ENCODE measurements at places on chromosomes 1 and 21.

DNA sequence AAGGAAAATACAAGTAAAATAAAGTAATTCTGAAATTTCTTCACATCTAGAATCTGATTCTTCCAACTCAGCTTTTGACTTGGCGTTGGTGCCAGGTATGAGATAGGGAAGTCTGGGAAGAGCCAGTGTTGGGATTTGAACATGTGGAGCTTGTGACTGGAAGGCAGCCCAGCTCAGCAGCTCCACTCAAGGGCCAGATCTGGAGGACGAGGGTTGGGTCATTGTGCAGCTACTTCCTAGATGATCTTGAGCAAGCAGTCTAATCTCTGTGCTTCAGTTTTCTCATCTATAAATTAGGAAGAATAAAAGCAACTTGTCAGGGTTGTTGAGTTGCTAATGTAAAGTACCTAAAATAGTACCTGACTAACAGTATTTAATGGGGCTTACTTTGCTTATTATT is 5.0 kb downstream of the ADARB1 start:
- no peak for DNase-seq

DNA sequence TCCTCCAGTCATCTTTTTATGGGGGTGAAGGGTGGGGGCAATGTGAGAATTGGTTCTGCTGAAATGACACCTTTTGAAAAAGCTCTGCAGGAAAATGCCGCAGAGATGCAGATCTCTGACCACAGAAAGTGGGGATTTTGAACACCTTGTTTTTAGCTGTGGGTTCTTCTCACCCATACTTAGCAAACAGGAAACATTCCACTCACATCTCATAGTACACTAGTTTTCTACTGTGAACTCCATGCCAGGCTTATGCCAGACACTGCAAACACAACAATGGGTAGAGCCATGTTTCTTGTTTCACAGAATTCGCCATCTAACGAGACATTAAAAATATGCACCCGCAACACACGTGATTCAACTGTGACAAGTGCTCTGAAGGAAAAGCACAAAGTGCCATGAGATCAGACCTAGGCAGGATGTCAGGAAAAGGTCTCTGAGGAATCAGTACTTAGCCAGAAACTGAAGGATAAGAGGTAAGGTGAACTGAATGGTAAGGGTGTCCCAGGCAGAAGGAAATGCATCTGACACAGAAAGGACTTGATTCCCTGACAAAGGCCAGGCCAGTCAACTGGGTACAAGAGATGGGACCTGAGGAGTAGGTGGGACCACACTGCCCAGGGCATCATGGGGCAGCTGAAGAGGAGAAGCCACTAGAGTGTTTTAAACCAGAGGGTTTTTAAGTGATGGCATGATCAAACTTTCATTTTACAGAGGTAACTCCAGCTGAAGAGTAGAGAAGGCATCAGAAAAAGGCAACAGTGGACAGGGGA is 83.8 kb upstream of the JAK1 start:
- DNase-seq, result no peak

- DNase-seq, result no peak
These were observed 165.8 kb downstream of the GIPC2 start for GRCh38 chr1:78211483-78212092.

DNA sequence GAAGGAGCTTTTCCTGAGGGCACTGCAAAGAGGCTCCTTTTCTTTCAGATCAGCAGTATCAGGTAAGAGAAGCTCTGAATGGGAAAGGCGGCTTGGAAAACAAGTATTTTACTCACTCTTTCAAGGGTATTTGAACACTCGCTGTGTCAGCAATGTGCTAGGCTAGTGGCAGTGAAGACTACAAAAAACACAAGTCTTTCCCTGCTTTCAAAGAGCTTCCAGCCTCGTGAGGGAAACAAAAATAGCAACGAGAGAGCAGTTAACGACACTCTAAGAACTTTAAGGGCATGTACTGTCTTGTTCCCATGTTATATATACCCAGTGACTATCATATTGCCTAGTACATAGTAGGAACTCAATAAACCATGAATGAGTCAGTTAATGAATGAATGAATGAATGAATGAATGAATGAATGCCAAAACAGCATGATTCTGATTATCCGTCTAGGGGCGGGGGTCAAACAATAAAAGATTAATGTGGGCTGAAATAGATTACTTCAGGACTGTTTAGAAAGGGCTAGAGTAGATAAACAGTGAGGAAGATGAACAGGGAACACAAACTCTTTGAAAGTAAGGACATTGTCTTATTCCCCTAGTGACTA is 14.2 kb upstream of the MCOLN3 start:
- DNase-seq, result no peak

DNA sequence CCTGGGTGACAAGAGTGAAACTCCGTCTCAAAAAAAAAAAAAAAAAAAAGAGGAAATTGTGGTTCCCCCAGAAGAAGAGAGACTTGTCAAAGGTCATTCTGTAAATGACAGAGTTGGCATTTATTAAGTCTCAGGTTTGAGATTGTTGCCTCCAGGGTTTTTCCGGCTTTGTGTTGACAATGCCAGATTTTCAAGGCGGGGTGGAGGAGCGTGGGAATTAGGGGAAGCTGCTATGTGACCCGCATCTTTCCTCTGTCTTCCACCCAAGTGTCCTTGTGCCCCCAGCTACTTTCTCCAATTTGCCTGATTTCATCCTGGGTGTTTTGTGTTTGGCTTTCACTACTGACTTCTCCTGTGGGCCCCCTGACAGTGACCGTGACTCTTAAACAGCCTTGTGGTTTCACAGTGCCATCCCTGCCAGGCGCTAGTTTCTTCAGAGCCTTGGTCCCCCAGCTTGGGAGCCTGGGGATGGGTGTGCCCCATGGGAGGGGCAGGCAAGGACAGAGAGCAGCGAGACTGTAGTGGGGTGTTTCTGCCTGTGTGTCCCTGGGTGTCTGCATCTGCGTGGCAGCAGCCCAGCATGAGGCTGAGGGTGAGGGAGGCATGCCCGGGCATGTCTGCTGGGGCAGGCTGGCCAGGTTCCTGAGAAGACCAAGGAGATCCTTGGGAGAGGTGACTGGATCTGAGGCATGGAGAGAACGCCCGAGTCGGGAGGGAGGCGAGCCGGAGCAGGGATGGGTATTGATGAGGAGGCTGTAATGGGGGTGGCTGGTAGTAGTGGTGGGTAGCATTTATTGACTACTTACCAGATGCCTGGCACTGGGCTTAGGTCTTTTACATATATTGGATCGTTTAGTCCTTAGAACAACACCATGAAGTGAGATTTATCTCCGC is 46.3 kb downstream of the IER5 start:
- no peak for DNase-seq

- no peak for DNase-seq
These were observed 35.4 kb upstream of the EIF4G3 start for GRCh38 chr1:21212126-21212525.

Measured in activated T-helper 1 cell treated with anti-CD3 and anti-CD28 coated beads, Interleukin-2, amount 50 U/mL, for 16 hours (primary cell).